ENCODE measurements at places on chromosomes 11 and 22.

DNA sequence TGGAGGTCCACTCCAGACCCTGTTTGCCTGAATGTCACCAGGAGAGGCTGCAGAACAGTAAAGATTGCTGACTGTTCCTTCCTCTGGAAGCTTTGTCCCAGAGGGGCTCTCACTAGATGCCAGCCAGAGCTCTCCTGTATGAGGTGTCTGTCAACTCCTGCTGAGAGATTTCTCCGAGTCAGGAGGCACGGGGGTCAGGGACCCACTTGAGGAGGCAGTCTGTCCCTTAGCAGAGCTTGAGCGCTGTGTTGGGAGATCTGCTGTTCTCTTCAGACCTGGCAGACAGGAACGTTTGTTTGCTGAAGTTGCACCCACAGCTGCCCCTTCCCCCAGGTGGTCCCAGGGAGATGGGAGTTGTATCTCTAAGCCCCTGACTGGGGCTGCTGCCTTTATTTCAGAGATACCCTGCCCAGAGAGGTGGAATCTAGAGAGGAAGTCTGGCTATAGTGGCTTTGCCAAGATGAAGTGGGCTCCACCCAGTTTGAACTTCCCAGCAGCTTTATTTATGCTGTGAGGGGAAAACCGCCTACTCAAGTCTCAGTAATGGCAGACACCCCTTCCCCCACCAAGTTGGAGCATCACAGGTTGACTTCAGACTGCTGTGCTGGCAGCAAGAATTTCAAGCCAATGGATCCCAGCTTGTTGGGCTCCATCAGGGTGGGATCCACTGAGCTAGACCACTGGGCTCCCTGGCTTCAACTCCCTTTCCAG, 99.4 kb downstream of the PDE3B start:
- DNase-seq: no peak

GRCh38 chr22:44532552-44532951, 34.5 kb upstream of the RTL6 start:
- DNase-seq: no peak

GRCh38 chr11:16846305-16846704, 107.9 kb downstream of the C11orf58 start:
- no peak for DNase-seq

GRCh38 chr11:9535189-9535781, 38.2 kb upstream of the WEE1 start:
- DNase-seq: peak; percentile 51

- DNase-seq: peak; percentile 1
Measured at GRCh38 chr22:40855071-40855978, 1.1 kb downstream of the ST13 start.

- DNase-seq: no peak
Measured at GRCh38 chr22:19232623-19233022, 54.1 kb upstream of the SLC25A1 start.

DNA sequence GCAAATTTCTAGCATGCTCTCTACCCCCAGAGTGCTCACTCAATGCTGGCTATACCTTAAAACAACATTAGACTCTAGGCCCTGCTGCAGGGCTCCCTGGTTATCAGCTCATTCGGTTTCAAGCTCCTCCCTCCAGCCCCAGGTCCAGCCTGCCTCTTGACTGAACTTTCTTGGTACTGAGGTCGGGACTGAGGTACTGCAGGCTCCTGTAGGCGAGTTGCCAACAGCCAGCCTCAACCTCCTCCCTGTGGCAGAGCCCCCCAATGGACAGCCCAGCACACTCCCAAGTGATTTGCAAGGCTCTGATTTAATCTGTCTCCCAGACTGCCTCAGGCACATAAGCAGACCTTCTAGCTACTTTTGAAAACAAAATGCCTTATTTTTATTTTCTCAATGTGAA, 73.6 kb upstream of the EIF3M start:
- no peak for DNase-seq

DNA sequence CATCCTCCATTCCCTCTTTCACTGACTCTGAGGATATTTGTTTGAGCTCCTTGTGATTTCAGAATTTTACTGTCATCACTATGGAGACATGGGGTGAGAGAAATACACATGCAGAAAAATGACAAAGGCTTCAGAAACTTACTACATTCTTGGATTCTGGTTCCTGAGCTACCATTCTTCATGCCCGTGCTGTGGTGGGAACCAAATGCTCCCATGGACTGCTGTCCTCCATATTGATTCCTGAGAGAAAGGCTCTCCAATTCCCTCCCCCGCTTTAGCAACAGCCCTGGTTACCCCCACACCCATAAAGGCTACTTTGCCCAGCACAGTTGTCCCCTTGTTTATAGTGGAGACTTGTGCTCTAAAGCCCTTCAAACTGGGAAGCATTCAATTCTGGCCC, 195.4 kb downstream of the RRAS2 start:
- DNase-seq: no peak

GRCh38 chr11:72002841-72003775, 4.4 kb downstream of the IL18BP start:
- DNase-seq: no peak

DNA sequence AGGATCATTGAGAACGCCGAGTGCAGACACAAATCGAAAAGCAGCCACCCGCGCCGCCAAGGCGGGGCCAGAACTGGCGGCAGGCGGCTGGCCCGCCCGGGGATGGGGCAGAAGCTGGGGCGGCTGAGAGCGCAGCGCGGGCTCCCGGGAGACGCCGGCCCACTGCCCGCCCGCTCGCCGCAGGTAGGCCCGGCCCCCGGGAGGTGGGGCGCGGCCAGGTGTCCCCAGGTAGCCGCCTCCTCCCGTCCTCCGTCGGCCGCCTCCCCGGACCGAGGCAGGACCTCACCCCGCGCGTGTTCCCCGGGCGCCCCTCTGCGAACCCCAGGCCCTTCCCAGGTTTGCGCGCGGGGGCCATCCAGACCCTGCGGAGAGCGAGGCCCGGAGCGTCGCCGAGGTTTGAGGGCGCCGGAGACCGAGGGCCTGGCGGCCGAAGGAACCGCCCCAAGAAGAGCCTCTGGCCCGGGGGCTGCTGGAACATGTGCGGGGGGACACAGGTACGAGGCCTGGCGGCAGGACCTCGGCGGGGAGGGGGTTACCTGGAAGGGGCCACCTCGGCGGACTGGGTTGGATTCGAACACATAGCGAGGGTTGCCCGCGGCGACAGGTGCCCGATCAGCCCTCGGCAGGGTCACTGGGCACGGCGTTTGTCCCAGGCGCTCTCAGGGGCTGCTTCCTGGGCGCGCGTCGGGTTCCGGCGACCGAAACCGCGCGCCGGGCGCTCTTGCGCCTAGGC, at the start of gene PRRG4:
Gene PRRG4 (plus strand): TSS at position 248 of the 733 bp plus-strand sequence. CDS start 603 bp downstream, outside the sequence.
- DNase-seq: peak; percentile 52

DNA sequence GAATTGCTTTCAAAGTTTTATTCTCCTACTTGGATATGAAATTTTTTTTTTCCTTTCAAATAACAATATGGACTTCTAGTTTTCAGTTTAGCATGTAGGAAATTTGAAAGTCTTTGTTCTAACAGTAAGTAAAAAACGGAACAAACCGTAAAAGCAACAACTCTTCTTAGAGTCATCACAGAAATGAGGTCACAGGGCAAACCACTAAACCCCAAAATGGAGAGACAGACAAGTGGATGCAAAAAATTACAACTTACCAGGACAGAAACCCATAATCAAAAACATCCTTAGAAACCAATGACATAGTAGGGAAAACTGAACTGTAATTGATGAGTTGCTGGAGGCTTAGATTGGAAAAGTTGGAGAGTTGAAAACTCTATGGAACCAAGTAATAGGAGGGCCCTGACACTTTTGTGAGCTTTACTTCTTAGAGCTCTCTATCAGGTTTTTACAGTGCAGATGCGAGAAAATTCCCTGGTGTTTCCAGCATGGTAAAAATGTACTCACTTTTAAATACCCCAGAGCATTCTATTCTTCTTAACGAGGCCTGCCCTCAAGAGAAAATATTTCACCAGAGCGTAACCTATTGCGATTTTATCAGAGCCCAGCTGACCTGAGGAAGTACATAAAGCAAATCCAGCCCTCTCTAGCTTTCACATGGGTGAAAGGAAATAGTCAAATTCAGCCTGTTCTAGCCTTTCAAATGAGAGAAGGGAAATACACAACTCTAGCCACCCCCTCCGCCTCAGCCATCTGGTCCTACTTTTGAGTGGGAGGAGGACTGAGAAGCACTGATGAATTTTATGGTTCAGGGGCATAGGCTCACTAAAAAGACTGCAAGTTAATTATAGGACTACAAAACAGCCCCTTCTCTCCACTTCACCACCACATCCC, 39.1 kb downstream of the CASP12 start:
- no peak for DNase-seq

GRCh38 chr22:50694099-50694605, 21.5 kb downstream of the SHANK3 start:
- no peak for DNase-seq

DNA sequence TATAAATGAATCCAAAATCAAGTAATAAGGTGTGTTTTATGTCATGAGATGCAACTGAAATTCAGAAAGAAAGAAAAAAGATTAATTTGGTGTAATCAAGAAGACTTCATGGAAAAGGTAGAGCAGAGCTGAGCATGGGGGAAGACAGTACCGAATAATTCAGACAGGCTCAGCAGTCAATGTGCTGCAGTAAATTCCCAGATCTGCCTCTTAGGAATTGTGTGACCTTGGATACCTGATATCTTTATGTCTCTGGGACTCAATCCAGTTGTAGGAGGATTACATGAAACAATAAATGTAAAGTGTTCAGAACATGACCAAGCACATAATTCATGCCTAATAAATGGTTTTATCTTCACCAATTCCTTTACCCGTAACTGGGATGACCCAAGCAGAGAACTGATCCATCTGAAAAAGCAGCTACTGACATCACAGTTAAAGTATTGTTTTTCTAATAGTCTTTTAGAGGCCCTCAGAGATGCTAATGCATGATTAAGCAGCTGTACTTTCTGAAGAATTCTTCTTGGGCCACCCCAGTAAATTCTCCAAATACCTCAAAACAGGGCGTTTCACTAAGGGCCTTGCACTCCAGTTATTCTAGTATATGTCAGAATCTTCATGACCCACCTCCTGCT, 7.8 kb downstream of the MS4A12 start:
- DNase-seq: no peak

GRCh38 chr11:92828556-92828955, 140.9 kb upstream of the MTNR1B start:
- no peak for DNase-seq

DNA sequence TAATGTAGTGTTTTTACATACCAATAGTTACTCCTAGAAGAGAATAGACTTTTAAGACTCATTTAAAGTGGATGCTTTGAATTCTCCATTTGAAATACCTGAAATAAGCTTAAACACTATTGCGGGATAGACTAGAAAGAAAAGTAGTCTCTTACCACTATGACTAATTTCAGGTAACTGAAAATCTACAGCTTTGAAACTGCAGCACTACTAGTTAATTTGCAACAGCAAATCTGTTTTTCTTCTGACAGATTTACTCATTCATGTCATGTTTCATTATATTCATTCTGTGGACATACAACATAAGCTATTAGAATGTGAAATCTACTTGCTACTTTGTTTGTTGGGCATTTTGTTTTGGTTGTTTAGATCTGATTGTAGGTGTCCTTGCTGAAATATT, 153.6 kb downstream of the MAML2 start:
- no peak for DNase-seq

DNA sequence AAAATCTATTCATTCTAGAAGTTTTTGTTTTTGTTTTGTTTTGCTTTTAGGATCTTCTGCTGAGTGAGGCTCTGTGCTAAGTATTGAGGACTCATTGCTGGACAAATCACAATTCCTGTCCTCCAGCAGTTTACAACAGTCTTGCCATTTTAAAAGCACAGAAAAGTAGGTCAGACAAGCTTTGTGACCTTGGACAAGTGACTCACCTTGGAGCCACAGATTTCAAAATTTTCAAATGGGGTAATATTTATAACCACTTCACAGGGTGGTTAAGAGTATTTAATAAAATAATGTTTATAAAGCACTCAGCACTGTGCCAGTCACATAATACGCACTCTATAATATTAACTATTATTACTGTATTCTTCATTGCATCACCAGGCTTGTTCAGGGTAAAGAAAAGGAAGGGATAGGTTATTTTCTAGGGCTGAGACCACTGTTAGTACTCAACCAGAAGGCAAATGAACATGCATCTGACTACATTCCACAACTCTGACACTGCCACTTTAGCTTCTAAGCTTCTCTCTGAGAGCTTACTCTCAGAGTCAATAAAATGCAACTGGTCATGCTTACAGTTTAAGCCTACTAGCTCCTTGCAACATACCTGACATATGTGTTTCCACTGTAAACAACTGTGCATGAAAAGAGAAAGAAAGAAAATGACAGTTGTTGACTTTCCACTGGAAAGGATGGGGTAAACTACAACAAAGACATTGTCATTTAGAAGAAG, 63.2 kb upstream of the FIBIN start:
- DNase-seq: no peak

DNA sequence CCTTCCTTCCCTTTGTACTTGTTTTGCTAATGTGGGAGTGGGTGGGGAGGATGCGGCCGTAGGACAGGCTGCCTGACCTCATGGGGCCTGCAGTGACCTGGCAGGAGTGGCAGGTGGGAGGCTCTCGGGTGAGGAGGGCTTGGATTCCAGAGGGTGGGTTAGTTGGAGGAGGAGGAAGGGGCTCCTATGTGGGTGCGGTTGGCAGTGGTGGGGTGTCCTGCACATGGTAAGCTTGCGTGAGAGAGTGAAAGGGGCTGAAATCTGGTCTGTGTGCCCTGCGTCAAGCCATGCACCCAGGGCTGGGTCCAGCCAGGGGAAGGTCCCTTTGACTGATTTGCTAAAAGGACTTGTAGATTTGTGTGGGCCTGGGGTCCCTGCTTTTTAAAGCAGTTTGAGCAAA, 90.7 kb upstream of the OR4B1 start:
- DNase-seq: no peak

- no peak for DNase-seq
Measured at GRCh38 chr11:17431139-17431538, 42.7 kb upstream of the KCNJ11 start.

GRCh38 chr11:67177399-67178281, 58.6 kb downstream of the KDM2A start:
- no peak for DNase-seq

DNA sequence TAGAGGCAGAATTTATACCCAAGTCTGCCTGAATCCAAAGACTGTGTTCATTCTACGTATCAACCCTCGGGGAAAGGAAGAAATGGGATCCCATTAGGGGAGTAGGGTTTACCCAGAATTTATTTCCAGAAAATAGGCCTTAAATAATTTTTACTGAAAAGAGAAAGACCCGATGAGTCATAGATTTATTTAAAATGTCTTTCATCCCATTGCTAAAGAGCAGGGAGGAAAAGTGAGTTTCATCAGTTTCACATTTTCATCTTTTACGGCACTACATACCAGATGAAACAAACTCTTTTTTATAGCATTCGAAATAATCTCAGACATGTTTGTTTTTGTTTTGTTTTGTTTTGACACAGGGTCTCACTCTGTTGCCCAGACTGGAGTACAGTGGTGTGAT, 31.3 kb downstream of the SLC1A2 start:
- DNase-seq: no peak

- DNase-seq: no peak
Measured at GRCh38 chr11:128555606-128556005, 31.8 kb downstream of the ETS1 start.

- DNase-seq: no peak
Measured at GRCh38 chr11:76277298-76278175, 71.2 kb upstream of the WNT11 start.

DNA sequence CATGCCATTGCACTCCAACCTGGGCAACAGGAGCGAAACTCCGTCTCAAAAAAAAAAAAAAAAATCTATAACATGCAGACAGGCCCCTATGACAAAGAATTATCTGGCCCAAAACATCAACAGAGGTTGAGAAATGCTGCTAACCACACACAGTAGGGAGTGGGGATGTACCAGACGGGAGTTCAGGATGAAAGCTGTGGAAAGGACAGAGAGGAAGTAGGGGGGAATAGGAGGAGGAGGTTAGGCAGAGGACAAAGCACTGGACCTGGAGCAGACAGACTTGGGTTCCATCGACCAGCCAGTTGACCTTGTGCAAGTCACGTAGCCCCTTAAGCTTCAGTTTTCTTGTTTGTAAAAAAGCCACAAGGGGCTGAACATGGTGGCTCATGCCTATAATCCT, 12.5 kb downstream of the LRP4 start:
- DNase-seq: no peak

All from stimulated activated CD4-positive, alpha-beta T cell treated with anti-CD3 and anti-CD28 coated beads, TNF-alpha, amount 100 ng/mL, for 48 hours (primary cell).